ENCODE measurements at places on chromosomes 1 and 21. TPM values are rescaled to one million over a fixed set of nuclear protein-coding genes. Genes with fewer than 3 reads are reported as not detected.

GRCh38 chr21:41717573-41718330, 49.1 kb downstream of the RIPK4 start:
- DNase-seq: no peak

The SPATA45 gene
- polyA plus RNA-seq: not detected

DNA sequence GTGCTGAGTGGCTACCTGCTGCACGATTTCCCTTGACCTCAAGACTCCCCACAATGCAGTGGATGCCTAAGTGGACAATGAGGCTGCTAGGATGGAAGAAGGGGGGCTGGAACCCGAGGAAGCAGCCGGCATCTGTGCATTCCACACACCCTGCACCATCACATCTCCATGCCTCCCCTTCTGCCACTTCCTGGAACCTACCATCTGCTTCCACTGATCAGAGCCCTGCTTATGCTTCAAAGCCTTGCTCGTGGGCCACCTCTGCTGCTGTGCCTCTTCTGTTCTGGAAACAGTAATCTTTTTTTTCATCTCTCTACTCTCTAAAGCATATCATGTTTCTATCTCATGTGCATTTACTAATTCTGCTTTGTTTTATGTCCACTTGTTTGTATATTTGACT, 66.2 kb upstream of the WDR26 start:
- DNase-seq: no peak

DNA sequence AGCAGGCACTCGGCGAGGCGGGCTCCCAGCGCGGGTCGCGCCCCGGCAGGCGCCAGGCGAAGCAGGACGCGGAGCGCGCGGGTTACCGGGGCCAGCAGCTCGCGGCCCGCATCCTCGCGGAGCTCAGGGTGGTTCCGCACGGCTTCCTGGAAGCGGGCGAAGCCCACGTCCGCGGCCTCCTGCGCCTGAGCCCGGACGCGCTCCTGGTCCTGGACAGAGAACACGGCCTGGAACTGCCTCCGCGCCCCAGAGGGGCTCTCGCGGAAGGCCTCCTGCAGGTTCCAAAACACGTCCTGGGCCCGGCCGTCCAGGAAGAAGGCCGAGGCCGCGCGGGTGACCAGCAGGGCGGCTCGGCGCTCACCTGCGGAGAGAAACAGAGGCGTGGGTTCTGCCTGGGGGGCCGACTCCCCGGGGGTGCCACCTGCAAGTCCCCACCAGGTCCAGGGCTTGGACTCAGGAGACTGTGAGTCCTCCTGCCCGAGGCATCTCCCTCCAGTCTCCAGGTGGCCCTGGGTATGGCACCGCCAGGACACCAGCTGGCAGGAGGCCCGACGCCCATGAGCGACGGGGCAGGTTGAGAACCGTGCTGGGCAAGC, 11.4 kb downstream of the TTC34 start:
- DNase-seq: no peak

The TNNI3K gene
- not detected for polyA plus RNA-seq

DNA sequence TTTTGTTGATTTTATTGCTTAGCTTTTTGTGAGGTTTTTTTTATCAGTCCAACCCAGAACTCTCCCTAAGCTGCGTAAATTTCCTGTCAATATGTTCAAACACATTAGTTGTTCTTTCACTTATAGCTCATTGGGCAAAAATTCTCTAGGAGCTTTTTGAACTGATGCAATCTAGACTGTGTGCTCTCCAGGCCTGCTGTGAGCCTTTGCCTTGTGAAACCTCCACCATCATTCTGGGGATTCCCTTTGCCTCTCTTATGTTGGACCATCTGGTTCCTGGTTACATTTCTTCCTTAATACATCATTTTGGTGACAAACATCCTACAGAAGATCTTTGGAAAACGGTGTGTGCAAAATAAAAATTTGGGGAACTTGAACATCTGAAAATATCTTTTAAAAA, 247.2 kb downstream of the LRRC7 start:
- peak; percentile 11 for DNase-seq
